Erythroblast (primary cell): ENCODE measurements at places on chromosomes 2 and 18.
A peak's percentile ranks its signal among the peaks of the same experiment; 100 is the strongest.

GRCh38 chr18:70182548-70182947 lies 22.9 kb downstream of the RTTN start:
- no peak for DNase-seq

DNA sequence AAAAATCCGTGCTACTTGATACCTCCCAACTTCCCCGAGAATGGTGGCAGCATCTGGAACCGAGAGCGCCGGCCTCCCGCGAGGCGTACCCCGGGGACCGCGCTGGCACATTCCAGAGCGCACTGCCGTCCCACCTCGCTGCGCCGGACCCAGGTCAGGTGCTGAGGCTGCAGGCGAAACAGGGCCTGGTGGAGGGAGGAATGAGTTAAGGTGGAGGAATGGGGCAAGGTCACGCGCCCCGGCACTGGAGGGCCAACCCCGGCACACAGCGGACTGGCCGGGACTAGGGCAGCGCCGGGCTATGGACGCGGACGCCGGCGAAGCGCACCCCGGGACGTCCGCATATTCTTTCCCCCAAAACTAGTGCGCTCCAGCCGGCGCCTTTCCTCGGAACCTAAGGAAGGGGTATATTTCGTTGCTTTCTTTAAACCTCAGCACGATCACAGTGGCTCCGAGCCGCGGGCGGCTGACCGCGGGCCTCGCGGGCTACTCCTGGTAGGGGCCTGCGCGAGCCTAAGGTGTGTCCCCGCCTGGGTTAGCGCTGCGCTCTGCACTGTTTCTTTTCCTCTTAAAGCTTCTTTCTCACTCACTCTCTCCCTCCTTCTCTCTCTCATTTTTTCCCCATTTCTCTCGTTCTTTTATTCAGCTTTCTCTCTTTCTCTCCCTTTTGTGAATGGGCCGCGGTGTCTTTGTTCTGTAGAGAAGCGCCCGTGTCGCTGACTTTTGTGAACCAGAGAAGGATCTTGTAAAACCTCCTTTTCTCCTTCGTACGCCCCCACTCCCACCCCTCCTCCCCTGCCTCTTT lies 2.1 kb upstream of the OTX1 start:
- peak; percentile 46 for DNase-seq

DNA sequence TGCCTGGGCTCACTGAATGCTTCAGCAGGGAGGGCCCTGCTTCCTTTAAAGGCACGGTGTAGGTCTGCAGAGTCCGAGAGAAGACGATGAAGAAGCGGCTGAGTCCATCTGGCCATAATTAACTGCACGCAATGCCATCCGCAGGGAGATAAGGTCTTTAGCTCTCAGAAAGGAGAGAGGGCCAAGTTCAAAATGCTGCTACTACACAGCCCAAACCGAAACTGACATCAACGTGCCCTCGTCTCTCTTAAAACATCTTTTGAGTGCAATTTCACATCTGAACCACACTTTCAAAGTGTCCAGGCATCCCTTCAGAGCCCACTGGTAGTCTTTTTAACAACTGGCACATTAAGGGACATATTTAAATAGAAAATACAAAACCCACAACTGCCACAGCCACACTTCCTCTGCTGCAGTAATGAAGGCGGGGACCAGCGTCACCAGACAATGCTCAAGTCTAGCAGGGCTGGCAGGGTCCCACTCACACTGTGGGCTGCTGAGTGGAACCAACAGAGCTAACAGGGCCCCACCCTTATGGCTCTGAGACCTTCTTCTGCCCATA lies 35.8 kb downstream of the ST3GAL5 start:
- no peak for DNase-seq

DNA sequence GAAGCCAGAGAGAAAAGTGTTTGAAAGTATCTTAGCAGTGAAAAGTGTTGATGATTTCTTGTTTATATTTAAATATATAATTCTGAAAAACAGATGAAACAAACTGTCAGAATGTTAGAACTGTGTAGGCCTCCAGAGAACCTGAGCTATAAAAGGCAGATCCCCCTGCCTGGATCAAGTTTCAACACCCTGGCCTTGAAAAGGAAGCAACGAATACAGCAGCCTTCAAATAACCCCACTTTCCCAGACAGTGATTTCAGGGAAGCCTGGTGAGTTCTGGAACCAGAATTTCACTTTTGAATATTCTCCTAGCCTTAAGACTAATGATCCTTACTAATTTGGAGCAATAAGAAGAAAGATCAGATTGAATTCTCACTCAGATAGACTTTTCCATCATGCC lies 13.3 kb upstream of the TRIM43 start:
- DNase-seq = no peak

- DNase-seq = no peak
Observed at GRCh38 chr2:239576784-239577685, 176.2 kb upstream of the HDAC4 start.

DNA sequence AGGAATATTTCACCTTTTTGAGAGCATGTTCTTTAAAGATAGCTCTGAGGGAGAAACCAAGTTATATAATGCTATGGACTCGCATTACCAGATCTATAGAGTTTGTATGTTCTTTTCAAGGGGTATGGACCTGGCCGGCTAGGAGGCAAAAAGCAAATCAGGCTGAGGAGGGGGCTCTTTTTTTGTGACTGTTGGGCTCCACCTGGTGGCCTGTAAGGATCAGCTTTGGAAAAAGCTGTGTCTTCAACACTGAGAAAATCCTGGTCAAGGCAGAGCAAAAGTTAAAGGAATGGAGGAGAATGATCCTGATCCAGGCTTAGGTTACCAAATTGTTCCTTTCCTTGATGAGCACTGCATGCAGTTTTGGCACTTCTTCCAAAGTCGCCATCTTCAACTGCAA lies 180.5 kb downstream of the DIS3L2 start:
- DNase-seq = peak; percentile 28

DNA sequence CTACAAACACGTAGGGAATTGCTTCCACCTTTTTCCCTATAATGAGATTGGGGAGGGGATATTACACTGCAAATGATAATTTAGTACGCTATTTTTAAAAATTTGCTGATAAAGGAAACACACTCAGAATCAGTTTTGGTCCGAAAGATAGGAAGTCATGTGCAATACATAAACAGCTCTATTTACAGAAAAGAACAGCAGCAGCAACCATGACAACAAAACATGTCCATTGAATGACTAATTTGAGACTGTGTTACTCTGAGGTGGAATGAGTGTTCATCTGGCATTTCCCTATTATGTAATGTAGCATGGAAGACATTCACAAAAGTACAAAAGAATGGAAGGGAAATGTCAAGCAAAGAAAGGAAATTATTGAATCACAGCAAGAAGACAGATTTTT lies 337.2 kb downstream of the NBAS start:
- peak; percentile 22 for DNase-seq
